ENCODE measurements at places on chromosomes 16 and 17.

GRCh38 chr16:29963021-29963743 is 1.3 kb downstream of the TMEM219 start:
- no peak for DNase-seq

- DNase-seq = no peak
Measured at GRCh38 chr16:86391984-86392383, 118.3 kb upstream of the FOXF1 start.

- DNase-seq = no peak
Measured at GRCh38 chr17:75850928-75851692, 4.0 kb downstream of the WBP2 start.

DNA sequence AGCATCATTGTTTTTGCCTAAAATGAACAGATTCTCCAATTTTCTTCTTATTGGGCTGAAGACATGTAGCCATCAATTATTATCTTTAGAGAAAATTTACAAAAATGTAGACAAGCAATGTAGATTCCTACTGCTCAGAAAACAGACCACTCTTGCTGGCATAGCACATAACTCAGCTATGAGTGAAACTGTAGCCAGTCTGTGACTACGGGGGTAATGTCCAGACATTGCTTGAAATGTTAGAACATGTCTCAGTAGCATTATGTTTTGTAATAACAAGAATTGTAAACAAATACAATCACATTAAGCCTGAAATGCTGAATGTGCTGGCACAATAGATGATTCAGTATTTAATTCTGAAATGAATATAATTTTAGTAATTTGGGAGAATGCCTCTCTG is 265.7 kb upstream of the KCNJ16 start:
- DNase-seq = no peak

DNA sequence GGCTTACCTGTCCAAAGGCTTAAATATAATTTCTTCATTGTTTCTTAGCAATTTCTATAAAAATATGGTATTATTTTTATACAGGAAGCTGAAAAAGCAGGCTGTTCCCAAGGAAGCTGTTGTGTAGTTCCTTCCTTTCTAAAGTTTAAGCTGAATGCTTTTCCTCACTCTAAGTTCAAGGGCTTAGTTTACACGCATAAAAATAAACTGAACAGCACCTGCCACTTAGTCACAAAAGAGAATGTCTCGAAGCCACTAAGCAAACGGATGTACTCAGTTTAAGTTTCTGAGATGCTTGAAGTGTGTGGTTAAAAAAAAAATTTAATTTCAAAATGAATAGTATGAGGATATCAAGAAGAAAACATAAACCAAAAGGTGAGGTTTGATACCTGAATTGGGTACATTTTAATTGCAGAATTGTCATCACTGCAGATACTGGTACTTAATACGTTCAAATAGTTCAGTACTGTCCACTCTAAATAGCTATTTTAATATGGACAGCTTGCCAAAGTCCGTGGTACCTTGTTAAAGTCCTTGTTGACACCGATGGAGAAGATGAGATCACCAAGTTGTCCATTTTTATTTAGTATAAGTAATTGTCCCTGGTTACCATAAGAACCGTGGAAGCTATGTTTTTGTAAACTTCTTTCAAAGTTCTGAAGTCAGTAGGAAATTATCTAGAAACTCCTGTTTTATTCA is 38.1 kb downstream of the MRTFB start:
- DNase-seq = peak; percentile 8

- peak; percentile 26 for DNase-seq
Measured at GRCh38 chr17:29007860-29008455, 2.1 kb upstream of the SEZ6 start.

GRCh38 chr16:84617041-84617790 is 662 bp downstream of the COTL1 start:
- no peak for DNase-seq

DNA sequence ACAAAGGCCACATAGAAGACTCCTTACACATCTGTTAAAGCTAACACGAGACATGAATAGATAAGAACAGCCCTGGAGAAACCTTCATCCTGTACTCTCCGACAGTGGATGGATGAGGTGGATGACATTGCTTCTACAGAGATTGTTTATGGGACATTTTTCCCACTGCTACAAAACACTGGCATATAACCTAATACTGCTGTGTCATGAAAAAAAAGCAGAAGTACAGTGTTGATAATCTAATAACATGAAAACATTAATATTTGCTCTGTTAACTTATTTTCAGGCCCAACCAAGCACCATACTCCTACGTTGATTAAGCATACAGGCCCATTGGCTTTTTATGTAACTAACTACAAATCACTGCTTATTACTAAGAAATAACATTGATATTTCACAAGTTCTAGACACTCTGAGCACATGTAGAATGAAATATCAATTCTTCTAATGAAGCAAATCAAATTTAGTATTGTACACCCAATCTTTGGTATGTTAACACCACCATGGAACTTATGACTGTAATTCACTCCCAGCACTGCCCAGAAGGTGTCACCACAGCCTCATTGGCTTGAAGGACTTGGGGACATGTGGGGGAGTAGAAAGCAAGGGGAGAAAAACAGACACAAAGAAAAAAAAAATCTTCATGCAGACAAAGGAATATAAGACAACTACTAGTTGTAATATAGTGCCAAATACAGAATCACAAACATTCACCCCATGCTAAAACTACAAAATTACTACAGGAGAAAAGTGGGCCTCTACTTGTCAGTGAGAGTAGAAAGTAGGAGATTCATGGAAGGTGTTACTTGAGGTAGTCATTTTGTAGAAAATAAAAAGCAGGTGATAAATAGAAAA is 330.0 kb upstream of the PMFBP1 start:
- peak; percentile 54 for DNase-seq

GRCh38 chr17:44977814-44978550 is 9.9 kb upstream of the C1QL1 start:
- no peak for DNase-seq
